ENCODE measurements at places on chromosomes 2 and 18.
A peak's percentile ranks its signal among the peaks of the same experiment; 100 is the strongest.

DNA sequence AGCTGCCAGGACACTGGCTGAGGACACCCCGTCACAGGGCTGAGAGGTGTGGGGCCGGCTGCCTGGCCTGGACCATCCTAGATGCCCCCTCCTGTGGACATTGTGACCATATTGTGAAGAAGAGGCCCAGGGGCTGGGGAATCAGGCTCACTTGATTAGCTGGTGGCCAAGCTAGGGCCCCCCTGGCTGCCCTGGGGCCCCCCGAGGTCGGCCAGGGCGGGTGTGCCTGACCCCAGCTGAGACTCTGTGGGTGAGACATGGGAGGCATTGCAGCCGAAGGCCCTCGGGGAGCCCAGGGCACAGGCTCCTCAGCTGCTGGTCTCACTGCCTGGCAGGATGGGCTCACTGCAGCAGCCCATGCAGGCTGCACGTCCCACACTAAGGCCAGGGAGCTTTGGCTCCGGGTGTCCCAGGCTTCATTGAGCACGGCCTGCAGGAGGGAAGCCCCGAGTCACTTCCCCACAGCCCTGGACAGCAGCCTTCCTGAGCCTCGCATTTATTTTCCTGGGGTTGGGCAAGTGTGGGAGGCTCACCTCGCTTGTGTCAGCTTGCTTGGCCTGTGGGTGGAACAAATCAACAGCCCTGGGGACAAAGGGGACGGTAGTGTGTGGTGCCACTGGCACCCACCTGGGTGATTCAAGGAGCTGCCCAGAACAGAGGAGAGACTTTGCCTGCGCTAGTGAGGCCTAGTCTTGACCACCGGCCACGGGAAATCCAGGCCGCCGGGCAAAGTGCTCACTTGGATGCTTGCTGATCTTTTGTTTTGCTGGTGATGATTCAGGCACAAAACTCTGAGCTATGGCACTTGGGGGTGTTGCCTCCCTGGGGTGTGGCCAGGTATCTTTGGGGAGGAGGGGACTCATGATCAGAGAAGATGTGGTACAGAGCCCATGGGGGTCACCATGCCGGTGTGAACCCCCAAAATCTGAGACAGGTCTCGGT lies 1.3 kb downstream of the GAL3ST2 start:
- no peak for DNase-seq

GRCh38 chr2:216299588-216299987 lies 72.7 kb downstream of the MARCHF4 start:
- no peak for DNase-seq

DNA sequence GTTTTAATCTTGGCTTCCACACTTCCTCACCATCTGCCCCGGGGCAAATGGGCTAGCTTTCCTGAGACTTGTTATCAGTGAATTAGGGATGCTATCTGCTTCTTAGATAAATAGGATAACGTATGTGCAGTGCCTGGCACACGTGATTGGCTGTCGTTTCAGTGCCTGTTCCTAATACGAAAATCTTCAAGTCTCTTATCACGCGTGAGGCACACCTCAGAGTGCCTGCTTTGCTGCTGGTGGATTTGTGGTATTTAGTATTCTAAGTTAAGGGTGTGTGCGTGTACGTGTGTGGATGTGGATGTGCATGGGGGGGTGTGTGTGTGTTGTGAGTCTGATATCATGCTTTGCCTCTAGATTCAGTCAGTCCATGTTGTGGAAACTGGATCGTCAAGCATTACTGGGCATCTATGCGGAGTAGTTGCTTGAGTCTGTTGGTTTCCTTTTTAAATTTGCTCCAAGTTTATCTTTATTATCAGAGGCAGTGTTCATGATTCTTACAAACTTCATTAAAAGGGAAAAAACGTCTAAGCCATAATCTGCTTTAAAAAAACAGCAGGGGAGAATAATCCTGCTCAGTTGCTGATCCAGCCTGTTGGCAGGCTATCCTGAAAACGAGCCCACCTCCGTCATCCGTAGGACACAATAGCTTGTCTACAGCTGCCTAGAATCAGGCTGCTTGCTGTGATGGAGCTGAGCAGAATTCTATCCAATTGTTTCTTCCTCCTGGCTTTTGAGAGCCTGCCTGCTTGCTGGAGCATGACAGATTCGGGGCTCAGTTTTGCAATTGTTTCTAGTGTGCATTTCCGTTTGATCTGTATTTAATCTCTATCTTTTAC lies 6.6 kb downstream of the SH3RF3 start:
- DNase-seq: no peak

DNA sequence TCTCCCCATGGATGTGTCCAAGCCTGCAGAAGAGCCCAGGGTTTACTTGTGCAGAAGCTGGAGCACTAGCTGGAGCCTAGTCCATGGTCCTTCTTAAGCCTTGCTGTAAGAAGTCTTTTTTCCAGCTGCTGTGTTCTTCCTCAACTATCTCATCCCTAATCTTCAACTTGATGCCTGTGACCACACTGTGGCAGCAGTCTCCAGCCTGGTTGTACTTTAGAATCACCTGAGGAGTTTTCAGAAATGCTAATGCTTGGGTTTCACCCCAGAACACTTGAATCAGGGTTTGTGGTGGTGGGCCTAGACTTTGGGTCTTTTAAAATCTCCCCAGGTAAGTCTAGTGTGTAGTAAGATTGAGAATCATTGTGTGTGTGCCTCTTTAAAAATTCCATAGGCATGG lies 173.6 kb downstream of the ADCYAP1 start:
- no peak for DNase-seq

- no peak for DNase-seq
Measured at GRCh38 chr2:20122864-20123263, 71.4 kb upstream of the LAPTM4A start.

- no peak for DNase-seq
Measured at GRCh38 chr2:196808083-196808665, 981 bp downstream of the C2orf66 start.

DNA sequence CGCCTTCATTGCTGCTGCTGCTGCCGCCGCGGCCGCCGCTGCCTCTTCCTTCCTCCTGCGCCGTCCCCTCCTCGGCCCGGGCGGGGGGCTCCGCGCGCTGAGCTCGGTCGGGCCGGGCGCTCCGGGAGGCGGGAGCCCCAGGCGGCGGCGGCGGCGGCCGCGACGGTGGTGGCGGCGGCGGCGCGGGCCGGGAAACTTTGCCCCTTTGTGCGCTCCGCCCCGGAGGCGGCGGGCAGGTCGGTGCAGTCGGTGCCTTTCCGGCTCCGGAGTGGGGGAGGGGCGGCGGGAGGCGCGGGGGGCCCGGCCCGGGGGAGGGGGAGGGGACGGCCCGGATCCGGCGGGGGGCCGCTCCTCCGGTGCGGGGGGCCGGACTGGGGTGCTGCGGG lies 205 bp downstream of the TET3 start:
- peak; percentile 72 for DNase-seq

DNA sequence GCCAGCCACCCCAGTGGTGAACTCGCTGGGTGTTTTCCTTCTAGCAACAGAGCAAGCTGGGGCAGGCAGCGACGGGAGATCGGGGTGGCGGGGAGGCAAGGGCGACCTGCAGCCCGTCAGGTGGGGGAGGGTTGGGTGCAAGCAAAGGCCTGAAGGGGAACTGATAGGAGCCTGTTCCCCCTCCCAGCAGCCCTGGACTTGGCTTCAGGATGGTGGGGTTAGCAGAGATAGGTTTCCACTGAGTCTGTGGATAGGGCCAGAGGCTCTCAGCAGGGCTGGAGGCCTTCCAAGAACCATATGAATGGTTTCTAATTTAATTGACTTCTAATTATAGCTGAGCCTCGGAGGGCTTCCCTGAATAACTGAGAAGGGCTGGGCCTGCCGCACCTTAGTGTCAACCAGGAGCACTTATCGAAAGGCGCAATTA lies 55.3 kb downstream of the EDAR start:
- no peak for DNase-seq

DNA sequence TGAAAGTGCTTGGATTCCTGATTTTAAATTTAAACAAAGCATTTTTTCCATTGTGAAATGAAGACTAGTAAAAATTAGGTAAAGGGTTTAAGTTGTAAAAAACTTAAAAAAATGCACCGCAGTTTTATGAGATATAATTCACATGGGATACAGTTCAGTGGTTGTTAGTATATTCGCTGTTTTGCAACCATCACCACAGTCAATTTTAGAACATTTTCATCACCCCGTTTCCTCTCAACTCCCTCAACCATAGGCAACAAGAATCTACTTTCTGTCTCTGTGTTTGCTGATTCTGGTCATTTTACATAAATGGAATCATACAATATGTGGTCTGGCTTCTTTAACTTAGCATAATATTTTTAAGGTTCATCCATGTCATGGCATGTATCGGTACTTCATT lies 4.0 kb downstream of the DGKD start:
- DNase-seq: no peak

DNA sequence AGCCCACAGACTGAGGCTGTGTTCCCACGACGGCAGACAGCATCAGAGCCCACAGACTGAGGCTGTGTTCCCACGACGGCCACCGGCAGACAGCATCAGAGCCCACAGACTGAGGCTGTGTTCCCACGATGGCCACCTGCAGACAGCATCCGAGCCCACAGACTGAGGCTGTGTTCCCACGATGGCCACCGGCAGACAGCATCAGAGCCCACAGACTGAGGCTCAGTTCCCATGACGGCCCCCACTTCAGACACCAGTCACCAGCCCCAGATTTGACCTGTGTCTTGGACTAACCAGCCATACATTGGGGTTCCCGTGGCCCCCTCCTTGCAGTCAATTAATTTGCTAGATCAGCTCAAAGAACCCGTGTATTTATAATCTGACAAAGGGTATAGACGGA lies 57.8 kb upstream of the SNTG2 start:
- no peak for DNase-seq

- no peak for DNase-seq
Measured at GRCh38 chr18:42155024-42155423, 200.0 kb downstream of the PIK3C3 start.

DNA sequence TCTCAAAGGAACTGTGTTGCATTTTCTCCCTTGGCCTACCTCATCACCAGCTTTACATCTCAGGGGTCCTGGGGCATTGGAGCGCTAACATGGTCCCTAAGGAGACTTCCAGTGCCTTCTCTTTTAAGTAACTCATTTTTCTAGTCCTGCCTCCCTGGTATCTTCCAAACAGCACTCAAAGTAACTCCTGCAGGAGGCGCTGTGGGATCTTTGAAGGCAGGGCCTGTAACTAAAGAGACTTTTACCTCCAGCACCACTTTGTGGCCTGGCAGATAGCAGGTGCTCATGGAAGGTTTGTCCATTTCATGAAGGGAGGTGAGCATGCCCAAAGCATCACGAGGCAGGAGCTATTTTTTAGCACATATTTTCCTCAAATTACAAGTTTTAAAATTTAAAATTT lies 411.0 kb upstream of the GYPC start:
- DNase-seq: peak; percentile 87

DNA sequence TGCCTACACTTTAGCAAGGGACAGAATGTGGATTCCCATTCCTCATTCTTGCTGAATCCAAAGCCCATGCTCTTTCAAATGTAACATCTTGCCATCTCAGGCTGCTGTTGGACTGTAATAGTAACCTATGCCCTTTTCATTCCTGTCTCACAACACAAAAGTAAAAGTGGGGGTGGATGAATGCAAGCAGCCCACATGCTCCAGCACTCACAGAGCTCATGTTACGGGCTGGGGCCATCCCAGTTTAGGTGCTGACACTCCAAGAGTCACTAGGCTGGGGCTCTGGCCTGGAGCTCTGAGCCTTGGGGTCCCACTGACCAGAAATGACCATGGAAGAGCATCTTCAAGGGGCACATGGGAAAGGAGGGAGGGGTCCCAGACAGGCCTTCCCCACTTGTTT lies 47.6 kb downstream of the CCBE1 start:
- no peak for DNase-seq

DNA sequence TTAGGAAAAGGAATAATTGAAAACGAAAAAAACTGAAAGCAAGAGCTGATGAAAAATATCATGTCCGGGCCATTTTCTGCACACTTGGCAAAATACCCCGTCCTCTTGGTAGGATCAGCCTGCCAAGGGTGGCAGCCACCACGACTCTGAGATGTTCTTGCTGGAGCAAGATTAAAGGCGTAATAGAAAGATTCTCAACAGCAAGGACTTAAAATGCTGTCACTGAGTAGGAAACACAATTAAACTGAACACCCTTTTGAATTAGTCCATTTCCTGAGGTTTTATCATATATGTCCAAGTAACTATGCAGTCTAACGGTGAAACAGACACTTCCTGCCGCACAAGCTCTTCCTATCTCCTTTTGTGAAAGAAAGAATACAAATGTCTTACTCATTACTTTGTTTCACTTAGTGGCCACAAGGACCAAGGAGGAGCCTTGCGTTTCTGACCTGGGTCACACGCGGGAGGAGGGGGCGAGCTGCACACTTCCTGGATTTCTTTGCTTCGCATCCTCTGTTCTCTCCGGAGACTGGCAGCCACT lies 222.7 kb downstream of the PIEZO2 start:
- DNase-seq: no peak

GRCh38 chr2:161327582-161327981 lies 19.4 kb downstream of the PSMD14 start:
- DNase-seq: no peak

DNA sequence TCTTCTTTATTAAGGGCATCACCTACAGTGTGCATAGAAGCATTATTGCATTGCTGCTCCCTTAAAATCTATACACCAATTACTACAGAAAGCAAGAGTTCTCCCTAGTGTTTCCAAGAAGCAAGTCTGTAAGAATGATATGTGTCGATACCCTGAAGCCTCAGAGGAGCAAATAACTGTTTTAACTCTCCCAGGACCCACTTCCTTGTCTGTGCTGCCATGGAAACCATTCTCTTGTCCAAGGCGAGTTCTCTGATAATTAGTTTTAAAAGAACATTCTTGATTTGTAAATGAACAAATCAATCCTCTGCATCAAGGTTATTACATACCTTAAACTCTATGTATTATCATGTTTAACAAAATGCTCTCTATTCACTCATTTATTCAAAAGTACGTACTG lies 326.8 kb upstream of the KLHL14 start:
- DNase-seq: no peak

GRCh38 chr2:217599906-217600305 lies 402.9 kb downstream of the TNS1 start:
- DNase-seq: no peak

DNA sequence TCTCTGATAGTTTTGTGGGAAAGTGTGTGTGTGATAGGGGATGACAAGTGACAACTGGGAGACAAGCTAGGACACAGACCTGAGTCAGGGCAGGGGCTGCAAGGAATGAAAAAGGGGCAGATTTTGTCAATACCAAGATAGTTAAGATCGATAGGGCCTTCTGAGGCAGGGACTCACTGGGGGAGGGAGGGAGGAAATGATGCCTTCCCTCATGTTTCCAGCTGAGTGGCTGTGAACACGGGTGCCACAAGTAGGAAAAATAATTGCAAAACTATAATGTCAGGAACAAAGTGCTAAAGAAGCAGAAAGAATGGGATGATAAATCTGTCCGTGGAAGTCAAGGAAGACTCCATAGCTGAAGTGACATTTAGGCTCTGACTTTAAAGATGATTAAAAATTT lies 24.2 kb downstream of the CDH2 start:
- no peak for DNase-seq
